ENCODE measurements at places on chromosomes 16 and 17.

- DNase-seq: no peak
These were observed 9.3 kb downstream of the ZACN start for GRCh38 chr17:76088041-76088867.

DNA sequence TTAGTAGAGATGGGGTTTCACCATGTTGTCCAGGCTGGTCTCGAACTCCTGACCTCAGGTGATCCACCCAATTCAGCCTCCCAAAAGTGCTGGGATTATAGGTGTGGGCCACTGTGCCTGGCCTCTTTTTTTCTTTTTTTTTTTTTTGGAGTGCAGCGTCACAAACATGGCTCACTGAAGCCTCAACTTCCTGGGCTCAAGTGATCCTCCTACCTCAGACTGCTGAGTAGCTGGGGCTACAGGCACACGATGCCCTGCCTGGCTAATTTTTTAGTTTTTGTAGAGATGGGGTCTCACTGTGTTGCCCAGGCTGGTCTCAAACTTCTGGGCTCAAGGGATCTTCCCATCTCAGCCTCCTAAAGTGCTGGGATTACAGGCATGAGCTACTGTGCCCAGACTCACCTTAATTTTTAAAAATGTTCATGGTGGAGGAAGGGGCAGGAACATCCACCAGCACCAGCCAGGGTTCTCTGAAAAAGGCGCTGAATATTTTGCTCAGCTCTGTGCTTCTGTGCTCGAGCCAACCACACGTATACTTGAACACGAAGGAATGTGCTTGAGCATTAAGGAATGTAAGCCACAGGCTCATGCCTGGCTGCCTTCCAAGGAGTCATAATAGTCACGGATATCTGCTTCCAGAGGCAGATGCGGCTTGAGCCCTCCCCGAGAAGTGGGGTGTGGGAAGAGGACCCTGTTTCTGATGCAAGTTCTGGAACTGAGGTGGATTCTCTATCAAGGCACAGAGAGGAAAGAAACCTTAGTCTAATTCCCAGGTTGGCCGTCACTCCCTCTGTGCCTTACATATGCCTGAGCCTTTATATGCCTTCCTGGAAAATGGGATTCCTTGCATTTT lies 65.5 kb upstream of the CREBBP start:
- DNase-seq: no peak

DNA sequence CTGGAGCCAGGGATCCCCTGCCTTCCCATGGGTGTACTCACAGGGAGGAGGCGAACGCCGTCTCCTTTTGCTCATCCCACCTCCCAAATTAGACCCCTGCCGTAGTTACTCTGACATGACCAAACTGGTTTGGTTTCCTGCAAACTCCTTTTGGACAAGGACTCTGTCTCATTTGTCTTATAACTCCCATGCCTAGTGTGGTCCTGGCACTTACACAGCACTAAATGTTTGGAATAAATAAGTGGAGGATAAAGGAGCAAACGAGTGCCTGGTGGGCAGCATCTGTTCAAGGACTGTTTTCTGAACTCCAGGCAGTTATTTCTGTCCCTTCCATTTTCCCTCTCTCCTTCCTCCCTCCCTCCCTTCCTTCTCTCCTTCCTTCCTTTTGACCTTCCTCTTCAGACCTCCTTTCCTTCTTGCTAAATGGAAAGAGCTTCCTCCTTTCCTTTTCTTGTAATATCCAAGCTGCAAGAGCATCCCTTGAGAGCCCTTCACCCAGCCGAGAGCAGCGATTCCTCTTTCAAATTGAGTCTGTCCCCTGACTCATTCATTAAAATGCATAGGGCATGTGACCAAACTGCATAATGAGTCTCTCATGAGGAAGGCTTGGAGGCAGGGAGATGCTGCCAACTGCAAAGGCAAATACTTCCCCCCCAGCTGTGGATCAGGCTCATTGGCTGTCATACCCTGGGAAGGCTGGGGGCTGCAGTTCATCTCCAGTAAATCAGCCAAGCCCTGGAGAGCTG lies 36.8 kb downstream of the CHD9 start:
- no peak for DNase-seq

DNA sequence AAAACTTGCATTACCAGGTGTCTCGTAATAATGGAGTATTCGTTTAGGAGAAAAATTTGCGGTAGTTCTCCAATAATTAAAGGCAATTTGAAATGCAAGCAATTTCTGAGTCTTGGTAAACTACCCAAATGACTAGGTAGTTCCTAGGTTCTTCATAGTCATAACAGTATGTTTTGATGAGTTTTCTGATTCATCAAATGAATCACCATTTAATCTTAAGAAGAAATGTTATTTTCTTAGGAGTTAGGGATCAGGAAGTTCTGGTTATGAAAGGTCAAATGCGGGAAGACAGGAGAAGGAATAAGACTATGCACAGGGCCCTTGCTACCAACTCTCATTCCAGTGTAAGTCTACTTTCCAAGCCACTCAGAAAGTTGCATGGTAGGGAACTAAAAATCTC lies 221.5 kb upstream of the SOX9 start:
- no peak for DNase-seq

DNA sequence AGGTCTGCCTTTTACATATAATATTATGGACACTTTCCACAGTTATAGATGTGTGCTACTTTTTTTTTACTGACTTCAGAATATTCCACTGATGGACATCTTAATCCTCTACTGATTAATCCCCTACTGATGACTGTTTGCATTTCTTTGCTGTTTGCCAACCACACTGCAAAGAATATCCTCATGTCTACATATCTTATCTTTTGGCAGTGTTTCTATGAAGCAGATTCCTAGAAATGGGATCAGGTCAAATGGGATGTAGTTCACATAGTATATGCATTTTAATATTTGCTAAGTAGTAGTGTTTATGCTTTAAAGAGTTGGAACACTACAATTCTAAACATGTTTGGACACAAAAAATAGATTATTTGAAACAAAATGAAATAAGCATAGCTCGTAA lies 3.2 kb downstream of the CCL3 start:
- no peak for DNase-seq

GRCh38 chr17:57810721-57811637 lies 38.9 kb downstream of the MRPS23 start:
- DNase-seq: no peak

DNA sequence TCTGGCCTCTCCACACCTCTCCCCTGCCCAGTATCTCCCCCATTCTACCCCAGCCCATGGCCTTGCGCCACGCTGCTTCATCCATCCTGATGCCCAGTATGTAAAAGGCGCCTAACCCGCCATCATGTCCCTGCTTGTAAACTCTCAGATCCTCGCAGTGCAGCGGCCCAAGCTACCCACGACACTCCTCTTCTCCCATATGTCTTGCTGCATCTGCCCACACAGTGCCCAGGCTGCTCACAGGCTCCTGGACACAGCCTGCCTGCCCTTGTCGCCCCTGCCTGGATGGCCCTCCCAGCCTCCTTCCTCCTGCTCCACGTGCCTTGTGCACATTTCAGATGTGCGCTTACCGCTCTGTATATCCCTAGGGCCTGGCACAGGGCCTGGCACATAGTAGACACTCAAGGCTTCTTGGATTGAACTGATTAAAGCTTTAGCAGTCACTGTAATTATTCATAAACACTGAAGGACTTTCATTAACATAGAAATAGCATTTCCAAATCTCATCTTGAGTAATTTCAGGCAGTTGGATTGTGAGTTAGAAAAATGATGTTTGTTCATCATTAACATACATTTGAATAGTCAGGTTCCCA lies 129.1 kb downstream of the CLEC16A start:
- no peak for DNase-seq

DNA sequence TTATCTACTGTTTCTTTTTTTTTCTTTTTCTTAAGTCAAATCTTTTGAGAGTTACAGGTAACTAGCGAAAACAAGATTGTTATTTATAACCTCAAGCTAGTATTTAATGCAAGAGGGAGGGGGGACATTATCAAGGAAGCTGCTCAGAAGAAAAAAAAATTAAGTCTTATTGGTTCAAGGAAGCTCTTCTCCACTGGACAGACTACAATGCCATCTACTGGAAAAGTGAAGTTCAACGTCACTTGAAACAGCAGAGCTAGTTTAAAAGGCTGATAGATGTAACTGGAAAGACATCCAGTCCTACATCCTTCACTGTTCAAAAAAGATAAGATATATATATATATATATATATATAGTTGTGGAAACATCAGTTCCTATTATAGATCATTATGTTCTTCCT lies 418.0 kb upstream of the PSMD7 start:
- DNase-seq: no peak

- DNase-seq: no peak
These were observed 4.8 kb downstream of the SHISA6 start for GRCh38 chr17:11245791-11246190.

DNA sequence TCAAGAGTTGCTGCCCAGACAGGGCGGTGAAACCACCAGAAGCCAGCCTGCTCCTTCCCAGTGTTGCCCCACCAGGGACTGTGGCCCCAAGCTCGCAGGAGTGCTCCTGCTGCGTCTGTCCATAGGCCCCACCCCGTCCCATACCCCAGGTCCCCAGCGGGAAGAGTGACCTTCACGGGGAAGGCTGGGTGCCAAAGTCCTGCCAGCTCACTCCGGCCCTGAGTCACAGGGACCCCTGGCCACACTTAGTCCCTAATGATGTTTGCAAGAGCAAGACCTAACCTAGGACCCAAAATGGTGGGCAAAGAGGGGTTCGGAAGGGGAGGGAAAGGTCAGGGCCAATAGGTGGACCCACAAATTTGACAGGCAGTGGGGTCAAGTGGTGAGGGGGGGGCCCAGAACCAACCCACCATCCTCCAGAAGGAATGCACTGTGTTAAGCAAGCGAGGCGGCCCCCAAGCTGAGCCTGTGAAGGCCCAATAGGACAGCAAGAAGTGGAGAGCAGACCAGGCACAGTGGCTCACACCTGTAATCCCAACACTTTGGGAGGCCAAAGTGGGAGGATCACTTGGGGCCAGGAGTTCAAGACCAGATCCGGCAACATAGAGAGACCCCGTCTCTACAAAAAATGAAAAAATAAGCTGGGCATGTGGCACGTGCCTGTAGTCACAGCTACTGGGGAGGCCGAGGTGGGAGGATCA lies 3.3 kb downstream of the DOK4 start:
- DNase-seq: no peak

DNA sequence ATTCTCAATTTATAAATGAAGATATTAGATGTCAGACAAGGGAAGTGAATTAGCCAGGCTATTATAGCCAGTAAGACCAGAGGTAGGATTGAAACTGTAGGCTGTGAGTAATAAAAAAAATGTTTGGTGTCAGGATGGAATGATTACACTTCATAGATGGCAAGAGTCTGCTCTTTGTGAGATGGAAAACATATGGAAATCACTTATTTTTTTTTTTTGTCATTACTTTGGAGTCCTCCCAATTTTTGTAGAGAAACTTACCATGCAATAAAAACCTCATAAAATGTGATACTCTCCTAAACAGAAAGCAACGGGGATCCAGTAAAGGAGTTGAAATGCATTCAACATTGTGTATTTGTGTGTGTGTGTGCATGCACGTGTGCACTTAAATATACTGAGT lies 532.7 kb upstream of the CDH8 start:
- no peak for DNase-seq

GRCh38 chr17:80859002-80859941 lies 132.4 kb upstream of the CHMP6 start:
- DNase-seq: no peak

GRCh38 chr16:67233596-67233995 lies 6.7 kb downstream of the TMEM208 start:
- DNase-seq: no peak

- no peak for DNase-seq
These were observed 100.0 kb downstream of the METRNL start for GRCh38 chr17:83179374-83179773.

- no peak for DNase-seq
These were observed 14.9 kb downstream of the GPRC5C start for GRCh38 chr17:74446551-74447500.

- DNase-seq: no peak
These were observed 18.7 kb upstream of the AQP8 start for GRCh38 chr16:25198021-25198420.

DNA sequence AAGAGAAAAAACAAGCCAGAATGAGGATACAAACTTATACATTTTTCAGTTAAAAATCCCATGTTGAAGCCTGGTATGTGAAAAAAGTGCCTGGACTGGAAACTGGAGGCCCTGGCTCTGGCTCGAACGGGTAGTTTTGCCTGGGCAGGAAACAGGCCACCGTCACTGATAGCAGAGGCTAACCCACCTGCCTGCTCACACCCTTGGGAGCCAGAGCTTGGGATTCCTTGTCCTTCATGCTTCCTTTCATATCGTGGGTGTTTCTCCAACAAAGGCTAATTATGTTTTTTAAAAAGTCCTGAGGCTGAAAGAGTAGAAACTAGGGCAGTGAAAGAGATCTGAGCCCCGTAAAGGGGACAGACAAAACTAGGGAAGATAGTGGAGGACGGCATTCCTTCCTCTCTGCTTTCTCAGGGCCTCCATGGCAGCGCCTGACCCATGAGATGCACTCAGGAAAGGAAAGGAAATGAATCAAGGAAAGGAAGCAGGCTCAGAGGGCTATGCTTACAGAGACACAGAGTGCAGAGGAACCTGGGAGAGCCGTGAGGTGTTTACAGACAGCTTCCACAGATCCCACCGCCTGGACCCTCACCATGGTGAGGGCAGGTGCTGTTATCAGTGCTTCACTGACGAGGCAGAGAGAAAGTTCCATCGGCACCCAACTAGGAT lies 138.1 kb downstream of the PARN start:
- DNase-seq: no peak

- DNase-seq: no peak
These were observed 212.4 kb downstream of the WWOX start for GRCh38 chr16:78311831-78312230.

DNA sequence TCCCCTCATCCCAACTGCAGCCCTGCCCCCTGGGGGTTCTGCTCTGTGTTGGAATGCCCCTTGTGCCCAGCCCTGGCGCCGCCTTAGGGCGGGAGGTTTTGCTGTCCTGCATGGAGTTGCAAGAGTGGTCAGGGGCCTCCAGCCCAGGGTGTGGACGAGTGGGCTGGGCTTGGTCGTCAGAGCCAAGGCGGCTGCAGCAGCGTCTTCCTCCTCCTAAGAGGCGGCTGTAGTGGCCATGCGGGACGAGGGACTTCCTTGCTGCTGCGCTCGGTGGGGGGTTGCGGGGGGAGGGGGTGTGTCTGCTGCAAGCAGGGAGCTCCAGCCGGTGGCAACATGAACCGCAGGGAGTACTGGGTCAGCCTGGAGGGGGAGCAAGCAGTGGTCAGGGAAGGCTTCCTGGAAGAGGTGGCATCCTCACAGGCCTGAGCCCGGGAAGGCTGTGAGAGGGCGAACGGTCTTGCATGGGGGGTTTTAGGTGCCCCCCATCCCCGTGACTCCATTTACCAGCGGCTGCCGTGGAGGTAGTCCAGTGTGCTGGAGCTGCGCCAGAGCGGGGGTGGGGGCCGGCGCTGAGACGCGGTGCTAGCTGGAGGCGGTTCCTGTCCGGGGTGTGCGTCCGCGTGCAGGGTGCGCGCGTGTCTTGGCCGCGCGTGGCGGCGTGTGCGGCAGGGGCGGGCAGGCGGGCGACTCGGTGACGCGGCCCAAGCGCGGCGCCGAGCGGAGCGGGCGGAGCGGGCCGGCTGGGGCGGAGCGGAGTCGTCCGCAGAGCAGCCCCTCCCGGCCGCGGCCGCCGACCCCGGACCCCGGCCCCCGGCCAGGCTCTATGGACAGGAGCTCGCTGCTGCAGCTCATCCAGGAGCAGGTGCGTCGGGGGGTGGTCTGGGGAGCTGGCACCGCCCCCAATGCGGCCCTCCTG lies at the start of gene RHBDL1:
Gene RHBDL1 (plus strand): TSS at position 704 of the 916 bp plus-strand sequence. CDS start 120 bp downstream, at position 824.
- no peak for DNase-seq

- DNase-seq: no peak
These were observed 353.1 kb downstream of the FOXL1 start for GRCh38 chr16:86931410-86931941.

All from activated CD4-positive, alpha-beta T cell treated with anti-CD3 and anti-CD28 coated beads, Interleukin-2, amount 50 U/mL, for 24 hours (primary cell).